Activated CD4-positive, alpha-beta T cell treated with anti-CD3 and anti-CD28 coated beads, Interleukin-2, amount 50 U/mL, for 1 hour (primary cell): ENCODE measurements at places on chromosomes 1 and 21.

DNA sequence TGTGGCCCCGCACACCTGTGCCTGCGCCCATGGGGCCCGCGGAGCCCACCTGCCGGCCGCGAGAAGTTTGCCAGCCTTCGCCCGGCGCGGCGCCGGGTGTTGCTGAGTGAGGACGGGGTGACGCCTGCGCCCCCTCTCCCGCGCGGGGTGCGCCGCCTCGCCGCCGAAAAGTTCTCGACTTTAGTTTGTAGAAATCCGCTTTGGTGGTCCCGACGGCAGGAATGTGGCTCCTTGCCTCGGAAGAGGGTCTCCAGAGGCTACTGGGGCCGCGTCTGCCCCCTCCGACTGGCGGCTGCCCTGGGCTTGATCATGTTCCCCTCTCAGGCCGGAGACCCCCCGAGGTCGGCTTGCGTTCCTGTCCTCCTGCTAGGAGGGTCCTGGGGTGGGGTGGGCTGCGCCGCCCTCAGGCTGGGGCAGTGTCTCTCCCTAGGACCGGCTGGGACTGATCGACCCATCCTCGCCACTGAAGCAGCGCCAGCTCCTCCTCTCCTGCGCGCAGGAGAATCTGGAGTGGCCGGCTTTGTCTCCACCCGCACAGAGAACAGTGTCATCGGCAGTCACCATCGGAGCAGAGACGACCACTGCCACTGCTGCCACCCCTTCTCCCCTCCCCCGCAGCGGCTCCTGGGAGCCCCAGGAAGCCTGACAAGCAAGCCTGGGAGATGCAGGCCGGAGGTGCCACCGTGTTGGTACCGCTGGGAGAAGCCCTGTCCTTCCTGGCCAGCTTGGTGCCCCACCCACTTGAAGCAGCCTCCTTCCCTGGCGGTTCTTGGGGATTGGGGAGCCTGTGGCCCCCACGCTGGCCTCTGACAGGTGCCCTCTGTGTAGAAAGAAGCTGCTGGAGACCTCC is 553 bp upstream of the SLC30A2 start:
- DNase-seq = no peak

DNA sequence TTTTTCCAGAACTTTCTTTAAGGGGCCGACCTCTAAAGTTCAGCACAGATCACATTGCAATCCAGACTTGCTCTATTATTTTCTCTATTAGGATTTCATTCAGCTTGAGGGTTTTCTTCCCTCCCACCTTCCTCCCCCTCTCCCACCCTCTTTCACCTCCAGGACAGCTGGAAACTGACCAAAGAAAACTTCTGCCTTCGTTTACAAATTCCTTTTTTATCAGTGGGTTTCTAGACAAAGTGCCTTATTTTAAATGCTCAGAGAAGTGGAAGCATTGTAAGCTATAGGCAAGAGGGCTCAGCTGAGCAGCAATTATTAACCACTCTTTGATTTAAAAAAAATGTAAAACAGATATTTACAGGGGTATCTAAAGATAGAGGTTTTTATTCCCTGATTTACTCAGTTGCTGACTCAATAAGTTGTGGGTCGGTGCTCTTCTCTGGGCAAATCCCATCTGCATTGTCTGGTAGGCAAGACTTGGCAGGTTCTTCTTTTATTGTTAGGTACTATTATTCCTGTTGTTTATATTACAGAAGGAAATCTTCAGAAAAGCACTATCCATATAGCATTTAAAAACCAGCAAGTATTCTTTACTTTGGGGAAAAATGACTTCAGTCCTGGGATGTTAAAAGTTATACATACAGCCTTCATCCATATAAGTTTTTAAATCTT is 277.0 kb upstream of the C1orf105 start:
- DNase-seq = no peak

GRCh38 chr1:181324797-181325616 is 158.3 kb upstream of the CACNA1E start:
- no peak for DNase-seq

GRCh38 chr1:222250376-222250775 is 297.5 kb downstream of the HHIPL2 start:
- DNase-seq = no peak

DNA sequence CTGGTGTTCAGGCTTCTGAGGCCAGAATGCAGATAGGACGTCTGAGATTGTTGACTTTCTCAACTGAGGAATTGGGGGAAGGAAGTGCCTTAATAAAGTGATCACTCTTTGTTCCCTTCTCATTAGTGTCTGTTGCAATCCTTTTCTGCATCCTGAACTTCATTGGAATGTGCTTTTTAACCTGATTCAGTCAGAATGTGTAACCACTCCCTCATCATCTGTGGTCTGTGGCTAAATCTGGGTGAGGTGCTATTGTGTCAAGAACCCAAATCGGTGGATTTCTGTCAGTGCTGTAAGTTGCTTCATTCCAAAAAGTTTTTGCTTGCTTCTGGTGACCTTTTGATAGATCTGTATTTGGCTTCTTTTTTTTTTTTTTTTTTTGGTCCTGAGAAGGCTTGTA is 38.2 kb downstream of the ARID1A start:
- no peak for DNase-seq

DNA sequence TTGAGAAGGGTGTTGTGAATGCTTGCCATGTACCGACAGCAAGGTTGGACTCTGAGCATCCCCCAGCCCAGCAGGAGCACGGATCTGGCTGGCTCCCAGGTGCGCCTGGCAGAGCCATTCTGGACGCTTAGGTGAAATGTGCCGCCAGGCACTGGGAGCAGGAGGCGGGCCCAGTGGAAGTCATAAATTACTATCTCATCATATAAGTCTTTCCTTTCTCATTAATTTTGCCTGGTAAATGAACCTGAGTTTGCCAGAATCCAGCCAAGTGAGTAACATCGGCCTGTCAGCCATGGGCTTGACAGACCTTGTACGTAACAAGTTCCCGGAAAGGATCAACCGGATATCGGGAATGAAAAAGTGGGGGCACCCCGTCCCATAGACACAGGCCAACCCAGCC is 179.5 kb upstream of the ARHGEF16 start:
- DNase-seq = no peak

DNA sequence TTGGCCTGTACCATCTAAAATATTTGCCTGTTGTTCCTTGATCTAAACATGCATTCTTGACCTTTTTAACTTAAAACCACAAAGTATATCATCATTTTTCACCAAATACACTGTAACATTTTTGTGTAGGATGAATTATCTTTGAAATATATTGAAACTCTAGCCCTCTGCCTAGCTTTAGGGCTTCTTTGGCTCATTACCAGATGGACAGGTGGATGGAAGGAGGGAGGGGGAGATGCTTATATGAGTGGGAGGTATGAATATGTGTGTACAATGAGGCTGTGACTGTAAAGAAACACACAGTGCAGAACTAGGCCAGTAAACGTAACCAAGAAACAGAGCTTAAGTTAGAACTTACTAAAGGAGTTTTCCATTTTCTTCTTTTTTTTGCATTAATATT is 118.5 kb downstream of the ESRRG start:
- no peak for DNase-seq

DNA sequence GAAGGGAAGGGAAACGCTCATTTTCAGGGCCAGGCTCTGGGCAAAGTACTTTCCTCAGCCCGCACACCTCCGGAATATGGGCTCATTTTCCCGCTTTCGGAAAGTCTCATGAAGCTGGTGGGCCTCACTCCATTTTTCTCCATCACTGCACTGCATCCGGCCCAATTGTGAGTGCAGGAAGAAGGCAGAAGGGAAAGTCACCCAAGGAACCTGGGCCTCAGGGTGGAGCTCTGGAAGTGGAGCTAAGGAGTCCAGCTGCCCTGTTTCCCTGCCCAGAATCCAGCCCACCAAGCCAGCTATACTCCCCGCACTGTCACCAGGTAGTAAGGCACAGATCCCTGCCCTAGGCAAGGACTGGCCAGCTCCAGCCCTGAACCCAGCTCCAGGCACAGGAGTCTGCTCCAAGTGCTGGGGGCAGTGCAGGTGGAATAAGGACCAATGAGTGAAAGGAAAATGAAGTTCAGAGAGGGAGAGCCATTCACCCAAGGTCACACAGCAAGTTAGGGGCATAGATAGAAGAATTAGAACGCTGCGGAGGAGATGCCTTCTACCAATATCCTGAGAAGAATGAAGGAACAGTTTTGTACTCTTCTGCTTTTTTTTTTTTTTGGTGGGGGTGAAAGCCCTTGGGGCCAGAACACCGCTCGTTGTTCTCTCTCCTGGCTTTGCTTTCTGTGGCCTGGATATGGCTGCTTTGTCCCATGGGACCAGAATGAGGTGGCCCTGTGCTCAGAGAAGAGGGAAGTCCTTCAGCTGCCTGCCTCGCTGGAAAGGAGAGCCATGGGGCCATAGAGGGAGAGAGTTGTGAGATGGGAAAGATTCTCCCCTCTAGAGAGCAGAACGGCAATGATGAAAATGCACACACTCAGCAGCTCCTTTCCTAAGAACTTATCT is 10.0 kb downstream of the LRP8 start:
- DNase-seq = no peak

- DNase-seq = no peak
Measured at GRCh38 chr1:71509051-71509595, 428.3 kb upstream of the ZRANB2 start.

- no peak for DNase-seq
Measured at GRCh38 chr1:77590651-77591050, 91.8 kb downstream of the ZZZ3 start.

DNA sequence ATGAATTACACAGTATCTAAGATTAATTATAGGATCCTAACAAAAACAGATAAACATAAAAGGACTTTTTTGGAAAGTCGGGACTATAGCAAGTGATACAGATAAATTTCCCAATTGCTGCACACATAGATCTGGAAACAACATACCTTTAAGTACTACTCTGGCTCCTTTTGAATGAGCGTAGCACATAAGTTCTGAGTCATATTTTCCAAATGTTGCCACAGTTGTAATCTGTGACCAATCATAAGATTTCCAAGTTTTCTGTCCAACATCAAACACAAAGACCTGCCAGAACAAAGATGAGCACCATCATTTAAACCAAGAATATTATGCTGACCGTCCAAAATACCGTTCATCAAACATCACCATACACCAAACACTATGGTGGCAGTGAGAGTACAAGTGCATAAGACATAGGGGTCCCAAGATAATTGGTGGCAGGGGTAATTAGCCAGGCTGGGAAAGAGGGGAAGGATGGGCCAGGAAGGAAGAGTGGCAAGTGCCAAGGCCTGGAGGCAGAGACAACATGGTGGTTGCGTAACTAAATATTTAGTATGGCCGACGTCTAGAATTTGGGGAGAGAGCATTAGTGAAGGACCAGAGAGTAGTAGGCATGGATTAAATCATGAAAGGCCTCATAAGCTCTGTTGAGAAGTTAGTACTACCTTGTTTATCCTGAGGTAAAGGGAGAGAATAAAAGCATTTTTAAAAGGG is 3.6 kb downstream of the CTBS start:
- DNase-seq = no peak

DNA sequence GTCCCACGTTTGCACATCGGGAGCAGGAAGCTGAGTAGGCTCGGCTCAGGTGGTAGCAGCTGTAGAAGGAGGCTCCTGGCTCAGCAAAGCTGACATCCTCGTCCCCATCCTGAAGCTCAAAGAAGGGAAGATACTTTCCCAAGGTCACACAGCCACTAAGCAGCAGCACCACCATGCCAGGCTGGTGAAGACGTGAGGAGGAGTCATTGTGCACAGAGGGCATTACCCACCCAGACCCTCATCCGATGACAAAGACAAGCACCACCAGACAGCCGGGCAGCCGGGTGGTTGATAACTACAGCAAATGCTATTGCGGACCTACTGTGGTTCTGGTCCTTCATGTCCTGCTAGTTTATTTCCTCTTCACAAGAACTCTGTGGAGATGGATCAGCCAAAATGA is 186.9 kb downstream of the MATN1 start:
- no peak for DNase-seq

GRCh38 chr21:44618504-44618903 is 6.6 kb downstream of the KRTAP10-8 start:
- DNase-seq = no peak

GRCh38 chr1:6651909-6652308 is 27.2 kb downstream of the THAP3 start:
- no peak for DNase-seq

GRCh38 chr1:213661302-213661701 is 326.5 kb upstream of the PROX1 start:
- no peak for DNase-seq

DNA sequence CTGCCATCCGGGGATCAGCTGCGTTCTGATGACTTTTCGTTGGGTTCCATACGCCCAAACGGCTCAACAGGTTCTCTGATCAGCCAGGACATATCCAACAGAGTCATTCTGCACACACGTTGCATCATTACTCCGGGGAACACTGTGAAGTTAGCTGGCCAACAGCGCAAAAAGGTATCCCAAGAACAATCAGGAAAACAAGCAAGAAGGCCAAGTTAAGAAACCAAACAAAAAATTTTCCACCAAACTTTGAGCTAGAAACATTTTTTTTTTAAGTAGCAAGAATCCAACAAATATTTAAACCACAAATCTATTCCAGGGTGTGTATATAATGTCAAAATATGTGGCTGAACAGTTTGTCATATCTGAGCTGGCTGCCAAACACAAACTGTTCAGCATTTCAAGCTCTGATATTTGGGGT is 29.2 kb downstream of the NID1 start:
- DNase-seq = no peak

DNA sequence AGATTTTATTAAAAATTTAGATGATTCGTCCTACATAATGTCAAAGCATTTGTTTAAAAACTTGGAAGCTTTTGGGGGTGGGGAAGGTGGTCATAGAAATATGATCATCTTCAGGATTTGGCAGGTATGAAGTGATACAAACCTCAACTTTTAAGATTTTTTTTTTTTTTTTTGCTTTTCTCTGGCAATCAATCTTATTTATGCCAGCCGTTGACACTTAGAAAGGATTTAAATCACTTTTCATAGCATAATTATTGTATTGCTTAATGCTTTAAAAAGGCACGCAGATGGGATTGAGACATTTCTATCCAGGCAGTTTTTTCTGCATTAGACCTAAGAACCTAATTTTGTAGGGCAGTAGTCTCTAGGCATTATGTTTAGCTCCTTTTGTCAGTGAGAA is 19.7 kb downstream of the MRPS6 start:
- DNase-seq = no peak

DNA sequence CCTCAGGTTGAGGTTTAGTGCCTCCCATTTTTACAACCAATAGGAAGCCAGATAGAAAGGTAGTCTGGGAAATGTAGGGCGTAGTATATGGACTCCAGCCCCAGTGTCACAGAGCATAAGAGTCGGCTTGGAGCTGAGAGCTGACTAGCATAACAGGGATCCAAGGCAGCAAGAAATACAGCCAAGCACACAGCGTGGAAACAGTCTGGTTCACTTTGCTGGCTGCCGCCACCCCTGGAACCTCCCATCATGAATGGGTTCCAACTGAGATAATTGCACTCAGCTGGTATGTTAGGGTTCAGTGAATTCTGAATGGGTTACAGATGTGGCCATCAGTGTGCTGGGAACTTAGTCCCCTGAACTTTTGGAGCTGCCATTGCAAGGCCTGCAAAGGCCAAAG is 76.7 kb upstream of the GPR88 start:
- no peak for DNase-seq
